Fibroblast of the aortic adventitia (primary cell): ENCODE measurements at places on chromosomes 4 and X. TPM values are rescaled to one million over a fixed set of nuclear protein-coding genes. Genes with fewer than 3 reads are reported as not detected.

GRCh38 chr4:187547316-187547715, 448.3 kb upstream of the ZFP42 start:
- DNase-seq, result no peak

DNA sequence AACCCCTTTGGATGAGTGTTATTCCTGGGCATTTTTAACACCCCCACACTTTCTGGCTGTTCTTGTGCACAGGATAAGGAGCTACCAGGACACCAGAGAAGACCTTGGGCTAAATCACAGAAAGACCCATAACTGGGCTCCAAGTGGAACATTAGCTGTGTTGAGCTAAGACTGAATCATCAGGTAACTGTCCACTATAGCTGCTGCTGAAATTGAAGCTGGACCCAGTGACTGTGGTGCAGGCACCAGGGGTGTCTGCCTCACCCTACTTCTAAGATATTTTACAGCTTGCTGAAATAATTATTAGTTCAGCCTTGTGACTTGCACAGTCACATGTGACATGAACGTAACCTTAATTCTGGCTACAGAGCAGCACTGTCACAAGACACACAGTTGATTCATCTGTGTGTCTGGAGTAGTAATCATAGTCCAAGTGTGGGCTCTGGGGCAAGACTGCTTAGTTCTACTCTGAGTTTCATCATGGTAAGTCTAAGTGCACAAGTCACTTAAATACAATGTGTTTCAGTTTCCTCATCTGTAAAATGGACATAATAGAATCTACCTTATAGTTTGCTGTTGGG, 127.4 kb downstream of the SLC39A8 start:
- no peak for DNase-seq

DNA sequence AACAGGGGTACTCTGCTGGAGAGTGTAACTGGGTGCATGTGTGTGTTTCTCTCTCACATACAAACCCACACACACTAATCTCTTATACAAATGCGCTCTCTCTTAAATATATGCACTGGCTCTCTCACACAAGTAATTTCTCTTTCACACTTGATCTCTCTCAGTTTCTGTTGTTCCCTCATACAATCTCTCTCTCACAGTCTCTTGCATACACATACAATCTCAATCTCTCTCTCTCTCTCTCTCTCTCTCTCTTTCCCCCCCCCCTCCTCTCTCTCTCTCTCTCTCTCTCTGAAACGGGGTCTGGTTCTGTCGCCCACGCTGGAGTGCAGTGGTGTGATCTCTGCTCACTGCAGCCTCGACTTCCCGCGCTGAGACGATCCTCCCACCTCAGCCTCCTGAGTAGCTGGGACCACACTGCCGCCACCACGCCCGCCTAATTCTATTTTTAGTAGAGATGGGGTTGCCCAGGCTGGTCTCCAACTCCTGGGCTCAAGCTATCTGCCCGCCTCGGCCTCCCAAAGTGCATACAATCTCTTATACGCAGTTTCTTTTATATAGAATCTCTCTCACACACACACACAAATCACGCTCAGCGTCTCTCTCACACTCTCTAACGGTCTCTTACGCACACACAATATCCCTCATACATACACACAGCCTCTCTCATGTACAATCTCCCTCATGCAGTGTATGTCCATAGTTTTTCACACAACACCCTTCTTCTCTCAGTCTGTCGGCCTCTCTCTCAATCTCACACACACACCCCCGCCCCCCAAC, 518 bp upstream of the FAM241A start:
- no peak for DNase-seq

DNA sequence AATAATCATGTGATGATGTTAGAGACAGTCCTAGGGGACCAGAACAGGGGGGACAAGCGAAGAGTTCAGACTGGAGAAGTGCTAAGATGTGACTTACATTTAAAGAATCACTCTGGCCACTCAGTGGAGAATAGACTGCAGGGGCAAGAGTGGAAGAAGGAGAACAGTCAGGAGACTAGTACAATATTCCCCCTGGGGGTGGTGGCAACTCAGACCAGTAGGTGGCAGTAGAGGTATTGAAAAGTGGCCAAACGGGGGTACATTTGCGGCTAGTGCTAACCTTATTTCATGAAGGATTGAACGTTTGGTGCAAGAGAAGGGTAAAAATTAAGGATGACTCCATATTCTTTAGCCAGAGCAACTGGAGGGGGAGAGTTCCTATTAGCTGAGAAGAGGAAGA, 2.7 kb upstream of the BMX start:
- DNase-seq, result peak; percentile 56

- DNase-seq, result no peak
These were observed 11.8 kb downstream of the EDA start for GRCh38 chrX:69627744-69628143.

GRCh38 chr4:13857397-13857796, 229.9 kb upstream of the BOD1L1 start:
- DNase-seq, result no peak

DNA sequence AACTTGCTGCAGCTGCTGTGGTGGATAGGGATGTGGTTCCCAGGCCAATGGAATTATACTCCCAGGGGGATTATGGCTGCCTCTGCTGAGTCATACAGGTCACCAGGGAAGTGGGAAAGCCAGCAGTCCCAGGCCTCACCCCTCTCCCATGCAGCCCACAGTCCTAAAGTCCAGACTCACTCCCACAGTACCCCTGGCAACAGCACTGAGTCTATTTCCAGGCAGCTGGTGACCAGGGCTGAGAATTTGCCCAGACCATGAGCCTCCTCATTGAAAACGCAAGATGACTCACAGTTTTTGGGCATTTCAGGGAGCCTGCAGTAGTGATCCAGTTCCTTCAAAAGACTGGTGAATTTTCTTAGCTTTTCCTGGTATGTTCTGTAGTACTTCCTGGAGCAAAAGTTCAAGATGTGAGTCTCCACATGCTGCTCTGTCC, 137.6 kb downstream of the NPNT start:
- DNase-seq, result peak; percentile 60

- DNase-seq, result peak; percentile 44
These were observed 130.2 kb downstream of the CHRDL1 start for GRCh38 chrX:110665223-110666002.

GRCh38 chrX:47217121-47217851, 1.2 kb upstream of the CDK16 start:
- DNase-seq, result peak; percentile 64

The NWD2 gene
- total RNA-seq, result not detected in 2 replicates

The ZNF185 gene
- 1.1 and 4.7 TPM in 2 replicates for total RNA-seq

The GAGE12F gene
- not detected in 2 replicates for total RNA-seq

The MAGEC2 gene
- 0.09 TPM in 1 of 2 replicates, not detected in the other for total RNA-seq

The FABP2 gene
- not detected in 2 replicates for total RNA-seq

The CFAP47 gene
- total RNA-seq, result not detected in 2 replicates

The TLR1 gene
- total RNA-seq, result 3.2 and 3.5 TPM in 2 replicates

The SLITRK2 gene
- total RNA-seq, result not detected in 2 replicates

The UNC5C gene
- 0.90 and 2.2 TPM in 2 replicates for total RNA-seq
